H7 (cell line): ENCODE measurements at places on chromosomes 5 and 9. TPM values are rescaled to one million over a fixed set of nuclear protein-coding genes. Genes with fewer than 3 reads are reported as not detected.

ZBED3 gene
- 1.6 and 1.9 TPM in 2 replicates for total RNA-seq

UBE2R2 gene
- total RNA-seq: 28.2 and 32.3 TPM in 2 replicates

GRCh38 chr5:38338455-38338854 is 80.1 kb downstream of the EGFLAM start:
- no peak for DNase-seq

DNA sequence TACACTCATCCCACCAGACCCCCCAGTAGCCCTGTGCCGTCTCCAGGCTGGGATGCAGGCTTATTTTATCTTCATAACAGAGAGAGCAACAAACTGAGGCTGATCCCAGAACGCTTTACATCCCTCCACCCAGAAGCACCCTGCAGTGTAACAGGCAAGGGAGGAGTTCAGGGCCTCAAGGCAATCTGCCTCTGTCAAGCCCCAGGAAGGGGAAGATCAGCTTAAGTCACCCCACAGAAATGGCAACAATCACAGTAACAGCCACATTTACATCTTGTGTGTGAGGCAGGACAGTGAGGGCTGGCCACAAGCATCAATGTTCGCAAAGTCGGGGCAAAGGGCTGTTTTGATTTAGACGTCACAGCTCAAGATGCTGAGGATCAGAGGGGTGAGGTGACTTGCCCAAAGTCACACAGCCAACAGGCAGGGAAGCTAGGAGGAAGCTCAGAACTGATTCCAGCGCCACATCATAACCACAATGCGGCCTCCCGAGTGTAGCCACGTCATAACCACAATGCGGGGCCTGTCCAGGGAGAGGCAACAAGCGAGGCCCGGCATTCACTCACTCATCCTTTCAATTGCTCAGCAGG is 14.4 kb downstream of the STK10 start:
- DNase-seq: peak; percentile 21

- no peak for DNase-seq
Measured at GRCh38 chr5:131515348-131515747, 119.7 kb downstream of the RAPGEF6 start.

DNA sequence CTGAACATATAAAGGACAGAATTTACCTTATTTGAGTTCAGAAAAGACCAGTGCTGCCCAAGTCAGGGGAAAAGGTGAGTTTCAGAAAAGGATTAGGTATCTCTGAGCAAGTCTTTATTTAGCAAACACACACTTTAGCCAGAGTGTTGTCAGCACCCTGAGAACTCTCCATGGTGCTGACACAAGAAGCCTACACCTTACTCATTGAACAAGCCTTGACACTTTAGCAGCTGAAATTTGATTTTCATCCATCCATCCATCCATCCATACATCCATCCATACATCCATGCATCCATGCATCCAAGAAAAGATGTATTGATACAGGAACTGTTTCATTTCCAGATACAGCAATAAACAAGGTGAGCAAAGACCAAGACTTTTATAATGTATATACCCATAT is 311.2 kb downstream of the TRIM32 start:
- peak; percentile 42 for DNase-seq
